ENCODE measurements at places on chromosomes 7 and 10.

DNA sequence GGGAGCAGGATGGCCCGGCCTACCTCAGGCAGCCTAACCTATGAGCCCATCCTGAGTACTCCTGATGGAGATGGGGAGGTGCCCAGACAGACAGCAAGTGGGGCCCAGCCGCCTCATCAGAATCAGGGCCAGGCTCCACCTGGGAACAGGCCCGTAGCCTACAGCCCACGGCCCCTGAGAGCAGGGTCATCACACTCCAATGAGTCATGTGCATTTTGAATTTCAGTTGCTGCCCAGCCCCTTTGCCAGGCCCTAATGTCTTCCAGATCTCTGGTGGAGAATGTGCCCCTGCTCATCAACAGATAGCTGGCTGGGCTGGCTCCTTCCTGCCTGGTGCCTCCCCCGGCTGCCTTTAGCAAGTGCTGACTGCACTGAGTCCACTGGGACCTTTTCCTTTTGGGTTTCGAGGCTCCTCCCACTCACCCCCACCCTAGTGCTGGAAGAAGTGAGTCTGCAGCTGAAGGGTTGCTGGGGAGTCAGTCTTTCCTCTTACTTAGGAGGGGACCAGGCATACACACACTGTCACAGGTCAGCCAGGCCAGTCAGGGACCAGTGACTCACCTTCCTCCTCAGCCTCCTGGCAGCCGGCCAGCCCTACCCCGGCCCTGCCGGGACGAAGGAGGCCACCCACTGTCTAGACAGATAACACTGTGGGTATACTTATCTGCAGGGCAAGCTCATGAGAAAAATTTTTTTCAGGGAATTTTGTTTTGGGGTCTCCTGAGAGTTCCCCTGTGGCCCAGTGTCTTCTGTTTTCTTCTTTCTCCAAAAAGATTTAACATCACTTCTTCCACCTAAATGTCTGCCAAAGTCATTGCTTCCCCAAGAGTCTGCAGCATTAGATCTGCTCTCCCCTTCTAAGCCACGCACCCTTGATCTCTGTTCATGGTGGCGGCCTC lies 9.1 kb upstream of the ASIC3 start:
- no peak for DNase-seq

- DNase-seq: no peak
These were observed 1.3 kb downstream of the OGDHL start for GRCh38 chr10:49760789-49761188.

GRCh38 chr10:72418679-72419078 lies 64.0 kb upstream of the DNAJB12 start:
- DNase-seq: no peak

- no peak for DNase-seq
These were observed 32.7 kb downstream of the ADAP1 start for GRCh38 chr7:921581-922333.

DNA sequence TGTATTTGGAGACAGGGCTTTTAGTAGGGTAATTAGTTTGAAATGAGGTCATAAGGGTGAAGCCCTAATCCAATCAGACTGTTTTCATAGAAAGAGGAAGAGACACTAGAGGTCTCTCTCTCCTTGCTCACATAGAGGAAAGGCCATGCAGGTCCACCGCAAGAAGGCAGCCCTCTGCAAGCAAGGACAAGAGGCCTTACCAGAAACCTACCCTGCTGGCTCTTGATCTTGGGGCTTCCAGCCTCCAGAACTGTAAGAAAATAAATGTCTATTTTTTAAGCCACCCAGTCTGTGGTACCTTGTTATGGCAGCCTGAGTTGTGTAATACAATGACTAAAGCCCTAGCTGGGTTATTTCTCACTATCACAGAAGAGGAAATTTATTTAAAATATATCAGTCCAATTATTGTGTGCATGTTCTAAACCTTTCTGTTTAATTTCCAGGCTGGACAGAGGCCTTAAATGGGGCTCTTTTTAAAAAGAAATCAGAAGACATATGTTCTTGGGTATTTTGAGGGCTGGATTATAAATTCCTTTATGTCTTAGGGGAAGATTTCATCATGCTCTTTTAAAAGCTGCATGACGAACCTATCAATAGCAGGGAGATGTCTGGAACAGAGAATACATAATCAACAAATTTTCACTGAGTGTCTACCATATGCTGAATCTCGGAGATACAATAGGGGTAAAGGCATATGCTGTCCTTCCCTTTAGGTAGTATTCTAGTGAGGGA lies 12.9 kb upstream of the TMEM26 start:
- no peak for DNase-seq

- DNase-seq: no peak
These were observed 222.1 kb upstream of the AOAH start for GRCh38 chr7:36946401-36946739.

DNA sequence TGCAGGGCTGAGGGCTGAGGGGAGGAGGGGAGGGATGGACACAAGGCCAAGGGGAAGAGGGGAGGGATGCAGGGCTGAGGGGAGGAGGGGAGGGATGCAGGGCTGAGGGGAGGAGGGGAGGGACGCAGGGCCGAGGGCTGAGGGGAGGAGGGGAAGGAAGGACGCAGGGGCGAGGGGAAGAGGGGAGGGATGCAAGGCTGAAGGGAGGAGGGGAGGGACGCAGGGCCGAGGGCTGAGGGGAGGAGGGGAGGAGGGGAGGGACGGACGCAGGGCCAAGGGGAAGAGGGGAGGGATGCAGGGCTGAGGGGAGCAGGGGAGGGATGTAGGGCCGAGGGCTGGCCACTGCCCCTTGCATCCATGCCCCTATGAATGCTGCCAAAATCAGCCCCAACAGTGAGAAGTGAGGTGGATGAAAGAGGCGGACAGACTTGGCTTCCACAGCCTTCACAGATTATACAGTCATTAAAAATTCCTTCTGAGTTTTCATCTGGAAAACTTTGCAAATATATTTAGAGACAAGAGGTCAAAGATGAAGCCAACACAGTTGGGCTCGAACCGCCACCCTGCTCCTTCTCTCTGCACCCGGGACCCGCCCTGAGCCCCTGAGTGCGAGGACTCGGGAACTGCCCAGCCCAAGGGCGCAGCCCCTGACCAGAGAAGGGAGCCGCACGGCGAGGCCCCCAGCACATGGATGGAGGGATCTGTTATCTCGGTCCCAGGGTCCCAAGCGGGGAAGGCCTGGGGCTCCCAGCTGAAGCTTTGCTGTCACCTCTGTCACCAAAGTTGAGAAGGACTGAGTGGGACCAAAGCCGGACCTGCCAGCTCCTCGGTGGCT lies 65.8 kb downstream of the DIP2C start:
- DNase-seq: no peak

GRCh38 chr10:60343254-60343653 lies 46.4 kb downstream of the ANK3 start:
- DNase-seq: no peak

DNA sequence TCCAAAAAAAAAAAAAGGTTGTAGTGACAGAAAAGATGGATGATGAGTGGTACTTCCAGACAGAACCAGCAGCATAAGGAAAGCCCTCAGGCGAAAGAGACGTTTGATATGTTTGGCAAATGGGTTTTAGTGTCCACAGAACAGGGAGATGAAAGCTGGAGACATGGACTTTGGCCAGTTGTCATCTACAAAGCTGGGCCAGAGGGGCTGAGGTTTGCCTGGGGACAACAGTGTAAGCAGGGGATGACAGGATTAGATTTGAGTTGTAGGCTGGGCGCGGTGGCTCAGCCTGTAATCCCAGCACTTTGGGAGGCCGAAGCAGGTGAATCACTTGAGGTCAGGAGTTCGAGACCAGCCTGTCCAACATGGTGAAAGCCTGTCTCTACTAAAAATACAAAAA lies 47.8 kb upstream of the ELN start:
- DNase-seq: no peak

GRCh38 chr10:119817991-119818888 lies 54.4 kb downstream of the MCMBP start:
- DNase-seq: no peak

GRCh38 chr7:117096330-117096729 lies 143.0 kb downstream of the ST7 start:
- no peak for DNase-seq

DNA sequence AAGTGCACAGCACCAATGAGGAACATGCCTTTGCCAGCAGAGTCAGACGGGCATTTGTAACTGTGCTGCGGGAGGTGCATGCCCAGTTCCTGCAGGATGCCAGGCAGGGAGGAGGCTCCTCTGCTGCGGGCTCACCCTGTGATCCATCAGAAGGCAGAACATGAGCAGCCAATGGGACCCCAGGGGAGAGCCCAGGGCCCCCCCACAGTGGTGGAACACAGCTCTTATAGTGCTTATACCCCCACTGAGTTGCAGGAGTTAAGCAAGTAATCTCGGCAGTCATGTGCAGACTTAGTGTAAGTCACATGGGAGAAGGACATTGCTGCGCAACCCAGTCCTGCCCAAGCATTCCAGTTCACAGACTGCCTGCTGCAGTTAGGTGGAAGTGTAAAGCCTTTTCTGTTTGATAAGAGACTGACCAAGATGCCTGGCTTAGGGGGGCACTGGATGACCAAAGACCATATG lies 120.3 kb upstream of the TMEM106B start:
- no peak for DNase-seq

GRCh38 chr10:5396556-5397300 lies 7.9 kb downstream of the TUBAL3 start:
- DNase-seq: no peak

DNA sequence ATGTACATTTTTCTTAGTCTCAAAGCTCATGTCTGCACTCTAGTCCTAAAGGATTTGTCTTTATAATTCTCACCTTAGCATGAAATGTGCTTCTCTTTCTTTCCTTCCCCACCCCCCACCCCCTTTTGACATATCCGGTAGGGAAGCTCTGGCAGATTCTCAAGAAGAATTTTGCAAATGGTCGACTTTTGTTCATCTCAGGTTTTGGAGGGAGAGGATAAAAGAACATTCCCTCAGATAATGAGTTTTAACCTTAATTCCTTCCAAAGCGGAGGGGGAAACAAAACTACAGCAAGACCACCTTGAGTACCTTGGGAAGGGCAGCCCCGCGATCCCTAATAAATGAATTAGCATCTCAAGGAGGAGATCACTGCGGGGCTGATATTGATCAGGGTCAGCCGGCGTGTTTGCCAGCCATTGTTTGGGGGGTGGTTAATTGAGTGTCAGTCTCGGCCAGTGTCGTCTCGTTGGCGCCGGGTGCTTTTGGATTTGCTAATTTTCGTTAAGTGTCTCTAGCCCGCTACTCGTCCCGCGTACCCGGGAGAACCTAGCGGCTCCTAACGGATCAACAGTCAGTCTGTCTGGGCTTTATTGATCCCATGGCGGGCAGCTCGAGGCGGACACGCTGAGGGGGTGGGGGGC lies 874 bp upstream of the BAMBI start:
- DNase-seq: no peak

- no peak for DNase-seq
These were observed 30.9 kb downstream of the OCM2 start for GRCh38 chr7:97959046-97959445.

DNA sequence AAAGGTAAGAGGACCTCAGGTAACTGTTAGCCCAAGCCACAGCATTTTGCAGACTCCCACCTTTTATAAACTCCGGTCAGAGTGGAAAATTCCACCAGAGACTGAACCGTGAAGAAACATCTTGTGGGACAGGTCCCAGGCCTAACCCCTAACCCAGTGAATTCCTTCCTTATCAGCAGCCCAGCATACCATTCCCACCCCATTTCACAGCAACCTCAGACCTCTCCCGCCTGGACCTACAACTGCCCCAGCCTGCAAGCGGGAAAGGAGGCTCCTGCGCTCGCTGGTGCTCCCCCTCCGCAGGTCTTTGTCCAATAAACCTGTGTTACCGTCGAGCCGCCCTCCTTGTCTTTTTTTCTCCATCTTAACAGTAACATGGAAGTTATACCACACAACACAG lies 736.6 kb downstream of the MAGI2 start:
- DNase-seq: no peak

DNA sequence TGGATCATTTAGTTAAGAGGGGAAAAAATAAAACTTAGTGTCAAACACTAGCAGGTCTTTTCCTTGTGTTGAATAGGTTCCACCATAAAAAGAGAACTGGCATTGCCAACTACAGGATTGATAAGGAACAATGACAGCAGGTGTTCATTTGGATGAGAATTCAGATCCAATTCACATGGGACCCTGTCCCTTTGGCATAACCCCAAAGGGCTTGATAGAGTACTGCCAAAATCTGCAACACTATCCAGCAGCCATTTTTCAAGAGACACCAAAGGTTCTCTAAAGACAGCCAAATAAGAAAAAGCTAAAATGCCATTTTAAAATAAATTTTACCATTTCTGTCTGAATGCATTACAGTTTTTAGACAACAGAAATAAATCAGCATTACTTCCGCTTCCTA lies 422.3 kb downstream of the DGKB start:
- DNase-seq: no peak

GRCh38 chr10:13416760-13417159 lies 68.7 kb upstream of the SEPHS1 start:
- no peak for DNase-seq

DNA sequence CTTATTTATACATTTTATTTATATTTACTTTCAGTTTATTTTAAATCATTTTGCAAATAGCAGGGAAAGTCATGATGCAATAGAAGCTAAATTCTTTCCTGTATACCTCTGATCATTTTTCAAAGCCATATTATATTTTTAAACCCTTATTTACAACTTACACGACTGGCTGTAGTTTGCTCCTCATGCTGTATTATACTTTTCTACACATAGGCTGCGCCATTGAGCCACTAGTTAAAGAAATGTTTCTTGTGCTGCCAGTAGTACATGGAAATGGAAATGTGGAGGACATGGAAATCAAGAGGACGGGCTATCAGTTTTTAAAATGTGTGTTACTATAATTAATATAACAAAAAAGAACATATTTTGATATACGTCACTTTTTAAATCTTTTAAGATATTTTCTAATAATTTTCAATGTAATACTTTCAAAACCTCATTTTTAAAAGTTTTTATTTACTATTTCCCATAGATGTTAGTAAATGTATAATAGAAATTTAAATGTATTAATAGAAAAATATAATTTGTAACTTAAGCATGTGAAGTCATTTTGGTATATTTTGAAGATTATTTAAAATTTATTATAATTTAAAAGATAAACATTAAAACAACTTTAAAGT lies 118.5 kb downstream of the VTI1A start:
- DNase-seq: peak; percentile 67

All from HCT116 (cell line).